Fibroblast of upper back skin (primary cell): ENCODE measurements at places on chromosomes 3 and 15.

GRCh38 chr3:46087871-46088270 is 60.6 kb upstream of the XCR1 start:
- DNase-seq, result peak; percentile 39

- DNase-seq, result no peak
These were observed 334.8 kb downstream of the SATB1 start for GRCh38 chr3:18090377-18090776.

DNA sequence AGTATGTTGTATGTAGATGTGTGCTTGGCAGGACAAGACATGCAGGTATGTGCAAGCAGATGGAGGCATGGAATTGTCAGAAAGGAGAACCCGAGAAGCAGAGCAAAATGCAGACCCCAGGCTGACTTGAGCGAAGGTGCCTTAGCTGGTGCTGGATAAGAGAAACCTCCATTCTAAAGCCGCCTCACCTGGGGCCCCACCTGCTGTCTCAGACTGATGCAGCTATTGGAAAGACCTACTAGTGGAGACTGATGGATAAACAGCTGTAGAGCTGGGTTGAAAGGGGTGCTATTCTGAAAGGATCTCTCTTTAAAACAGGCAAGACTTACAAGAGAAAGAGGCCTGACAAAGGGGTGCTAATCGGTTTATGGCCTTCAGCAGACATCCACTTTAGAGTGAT is 86.2 kb downstream of the EPHB1 start:
- DNase-seq, result no peak

DNA sequence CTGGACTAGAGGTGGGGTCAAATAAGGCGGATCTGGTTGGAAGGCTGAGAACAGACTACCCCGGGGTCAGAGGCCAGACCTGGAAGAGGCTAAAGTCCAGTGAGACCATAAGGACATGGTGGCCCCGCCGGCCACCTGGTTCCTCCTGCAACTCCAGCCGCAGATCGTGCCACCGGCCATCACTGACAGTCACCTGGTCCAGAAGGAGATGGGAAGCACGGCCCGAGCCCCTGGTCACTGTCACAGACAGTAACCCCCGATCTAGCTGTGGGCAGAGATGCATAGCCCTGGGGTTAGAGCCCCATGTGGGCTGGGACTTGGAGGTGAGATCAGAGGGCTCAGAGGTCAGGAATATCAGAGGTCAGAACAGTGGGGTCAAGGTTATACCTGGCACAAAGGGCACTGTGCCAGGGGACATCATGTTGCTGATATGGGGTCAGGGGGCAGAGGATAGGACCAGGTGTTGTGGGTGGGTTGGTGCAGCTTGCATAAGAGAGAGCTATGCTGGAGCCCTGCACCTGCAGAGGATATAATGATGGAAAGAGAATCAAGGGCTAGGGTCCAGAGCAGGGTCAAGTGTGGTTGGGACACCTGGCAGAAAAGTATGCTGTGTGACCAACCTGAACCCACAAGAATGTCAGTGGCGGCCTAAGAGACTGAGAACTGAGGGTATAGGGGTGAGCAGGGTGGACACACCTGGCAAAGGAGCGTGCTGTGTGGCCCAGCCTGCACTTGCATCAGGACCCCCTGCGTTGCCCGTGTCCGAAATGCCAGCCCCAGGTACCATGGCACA is 9.6 kb downstream of the CELSR3 start:
- DNase-seq, result no peak

GRCh38 chr15:57323299-57323805 is 53.0 kb upstream of the CGNL1 start:
- no peak for DNase-seq

GRCh38 chr3:177787279-177788041 is 590.2 kb upstream of the TBL1XR1 start:
- no peak for DNase-seq
